Activated CD8-positive, alpha-beta T cell treated with anti-CD3 and anti-CD28 coated beads, Interleukin-2, amount 10 ng/mL, durations not matched to agents 7 days and 5 days (primary cell): ENCODE measurements at places on chromosomes 12 and 14. TPM values are rescaled to one million over a fixed set of nuclear protein-coding genes. Genes with fewer than 3 reads are reported as not detected.

DNA sequence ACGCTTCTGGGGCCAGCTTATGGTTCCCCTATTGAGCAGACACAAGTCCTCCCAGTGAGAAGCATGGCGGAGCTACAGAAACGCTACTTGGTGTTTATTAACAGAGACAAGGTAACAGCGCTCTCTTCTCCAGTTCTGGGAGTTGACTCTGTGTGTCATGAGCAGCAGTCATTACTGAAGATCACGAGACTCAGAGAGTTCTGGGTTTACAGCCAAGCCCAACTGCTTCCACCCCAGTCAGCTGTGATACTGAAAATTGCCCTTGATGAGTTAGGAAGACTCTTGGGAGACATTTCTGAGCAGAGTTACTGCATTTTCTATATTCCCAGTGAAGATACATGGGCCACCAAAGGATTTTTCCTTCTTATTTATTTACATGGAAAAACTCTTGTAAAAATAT, 48.6 kb downstream of the CFAP251 start:
- DNase-seq, result no peak

GRCh38 chr12:4064008-4064407, 190.8 kb upstream of the PARP11 start:
- DNase-seq, result no peak

- DNase-seq, result no peak
Observed at GRCh38 chr12:54163147-54163546, 25.6 kb downstream of the SMUG1 start.

- no peak for DNase-seq
Observed at GRCh38 chr12:7068994-7069346, 8.5 kb downstream of the C1S start.

DNA sequence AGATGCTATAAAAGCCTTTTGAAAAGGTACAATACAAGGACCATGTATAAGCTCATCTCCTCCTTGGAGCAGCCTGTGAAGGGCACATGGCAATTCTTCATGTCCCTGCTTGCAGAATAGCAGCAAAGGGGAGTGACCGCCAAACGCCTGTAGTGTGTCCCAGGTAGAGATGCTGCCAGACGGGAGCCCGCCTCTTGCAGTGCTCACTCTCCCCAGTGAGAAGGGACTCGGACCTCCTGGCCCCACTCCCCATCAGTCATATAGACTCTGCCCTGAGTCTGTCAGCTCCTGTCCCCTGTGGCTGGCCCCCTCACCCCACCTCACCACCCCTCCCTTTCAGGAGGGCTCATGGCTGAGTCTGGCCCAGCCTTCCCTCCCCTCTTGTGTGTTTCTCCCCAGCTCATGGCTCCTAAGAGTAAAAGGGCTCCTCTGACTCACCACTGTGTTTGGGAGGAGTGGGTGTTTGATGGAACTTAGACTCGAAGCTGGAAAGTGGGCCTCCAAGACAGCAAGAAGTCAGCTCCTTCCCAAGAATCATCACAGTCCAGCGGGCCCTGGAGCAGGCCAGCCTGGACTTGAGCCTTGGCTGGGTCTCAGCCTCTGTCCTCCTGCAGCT, 40.9 kb downstream of the DEGS2 start:
- DNase-seq, result no peak

DNA sequence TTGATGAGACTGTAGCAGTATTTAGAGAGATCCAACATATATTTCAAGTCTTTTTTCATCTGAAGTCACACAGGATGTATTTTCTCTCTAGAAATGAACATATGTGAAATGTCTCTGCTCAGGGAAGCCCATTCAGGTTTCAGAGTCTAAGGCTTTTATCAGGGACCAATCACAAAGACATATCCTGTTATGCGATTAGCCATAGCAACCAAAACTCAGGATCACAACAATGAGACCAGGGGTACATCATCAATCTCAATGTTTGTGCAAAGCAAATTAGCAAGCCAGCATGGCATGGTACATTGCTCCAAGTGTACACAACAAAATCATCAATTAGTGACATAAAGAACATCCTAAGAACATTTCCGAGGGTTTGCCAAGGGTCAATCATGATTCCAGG, 99.2 kb upstream of the AMN1 start:
- DNase-seq, result no peak

DNA sequence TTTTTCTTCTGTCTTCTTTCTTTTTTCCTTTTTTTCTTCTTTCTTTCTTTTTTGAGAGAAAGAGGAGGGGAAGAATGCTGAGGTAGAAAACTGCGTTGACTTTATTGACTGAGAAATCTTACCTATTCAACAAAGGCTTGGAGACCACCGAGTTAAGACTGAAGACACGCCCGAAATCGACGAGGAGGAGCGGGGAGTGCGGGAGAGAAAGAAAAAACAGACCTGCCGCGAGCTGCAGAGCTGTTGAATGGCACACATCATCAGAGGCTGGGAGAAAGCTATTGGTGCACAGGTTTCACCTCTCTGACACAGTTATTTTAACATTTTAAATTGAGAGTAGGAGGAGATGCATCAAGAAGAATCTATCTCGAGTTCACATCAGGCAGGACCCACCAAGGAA, 5.1 kb downstream of the ASCL1 start:
- DNase-seq, result no peak

- DNase-seq, result no peak
Observed at GRCh38 chr12:54019924-54020590, 8.2 kb upstream of the HOXC6 start.

DNA sequence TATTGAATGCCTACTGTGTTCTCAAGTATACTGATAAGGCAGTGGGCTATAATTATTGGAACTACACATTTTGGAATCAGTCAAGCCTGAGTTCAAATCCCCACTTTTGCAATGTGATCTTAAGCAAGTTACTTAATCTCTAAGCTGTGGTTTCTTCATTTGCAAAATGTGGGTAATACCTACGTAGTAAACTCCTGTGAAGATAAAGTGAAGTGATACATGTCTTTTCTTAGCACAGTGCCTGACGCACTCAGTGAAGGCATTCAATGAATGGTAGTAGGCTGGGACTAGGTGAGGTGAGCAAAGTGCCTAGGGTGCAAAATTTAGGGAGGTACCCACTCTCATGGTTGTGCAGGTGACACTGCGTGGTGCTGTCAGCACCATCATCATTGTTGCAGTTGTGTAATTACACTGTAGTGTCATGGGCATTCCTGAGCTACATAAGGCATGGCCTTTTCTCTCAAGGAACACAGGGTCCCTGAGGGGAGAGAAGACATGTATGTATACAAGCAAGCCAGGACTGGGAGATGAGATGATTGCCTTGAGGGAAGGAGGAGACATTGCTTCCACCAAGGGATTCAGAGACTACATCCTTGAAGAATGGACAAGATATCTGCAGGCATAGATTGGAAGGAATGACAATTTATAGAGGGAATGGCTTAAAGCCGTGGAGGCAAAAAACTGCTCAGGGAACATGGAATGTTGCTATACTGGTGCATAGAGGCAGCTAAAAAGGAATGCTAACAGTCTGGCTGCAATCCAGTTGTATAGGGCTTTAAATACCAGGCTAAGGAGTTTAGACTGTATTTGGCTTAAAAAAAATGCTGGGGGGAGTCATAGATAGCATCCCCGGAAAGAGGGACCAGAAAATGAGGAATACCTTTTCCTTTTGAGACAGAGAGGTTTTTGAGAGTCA, 129.2 kb upstream of the ARHGAP5 start:
- DNase-seq, result no peak

- DNase-seq, result no peak
Observed at GRCh38 chr12:88662093-88662492, 81.8 kb upstream of the KITLG start.

- no peak for DNase-seq
Observed at GRCh38 chr12:55610598-55610997, 26.1 kb upstream of the OR10P1 start.

Gene RDH12
- total RNA-seq, result not detected

Gene C1QL4
- total RNA-seq, result not detected
